CMK (cell line): ENCODE measurements at places on chromosomes 12 and 14.

DNA sequence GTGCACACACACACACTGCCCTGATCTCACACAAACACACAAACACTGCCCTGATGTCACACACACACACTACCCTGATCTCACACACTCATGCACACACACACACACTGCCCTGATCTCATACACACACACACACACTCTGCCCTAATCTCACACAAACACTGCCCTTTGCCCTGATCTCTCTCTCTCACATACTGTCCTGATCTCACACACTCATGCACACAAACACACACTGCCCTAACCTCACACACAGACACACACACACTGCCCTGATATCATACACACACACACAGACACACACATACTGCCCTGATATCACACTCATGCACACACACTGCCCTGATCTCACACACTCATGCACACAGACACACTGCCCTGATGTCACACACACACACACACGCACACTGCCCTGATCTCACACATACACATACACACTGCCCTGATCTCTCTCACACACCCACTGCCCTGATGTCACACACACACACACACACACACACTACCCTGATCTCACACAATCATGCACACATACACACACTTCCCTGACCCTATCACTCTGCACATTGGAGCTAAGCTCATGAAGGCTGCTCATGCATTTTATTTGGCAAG is 97.6 kb upstream of the DIO3 start:
- no peak for DNase-seq

GRCh38 chr12:1204581-1205121 is 213.6 kb downstream of the ERC1 start:
- no peak for DNase-seq

GRCh38 chr12:28497889-28498411 is 307.7 kb downstream of the CCDC91 start:
- no peak for DNase-seq

DNA sequence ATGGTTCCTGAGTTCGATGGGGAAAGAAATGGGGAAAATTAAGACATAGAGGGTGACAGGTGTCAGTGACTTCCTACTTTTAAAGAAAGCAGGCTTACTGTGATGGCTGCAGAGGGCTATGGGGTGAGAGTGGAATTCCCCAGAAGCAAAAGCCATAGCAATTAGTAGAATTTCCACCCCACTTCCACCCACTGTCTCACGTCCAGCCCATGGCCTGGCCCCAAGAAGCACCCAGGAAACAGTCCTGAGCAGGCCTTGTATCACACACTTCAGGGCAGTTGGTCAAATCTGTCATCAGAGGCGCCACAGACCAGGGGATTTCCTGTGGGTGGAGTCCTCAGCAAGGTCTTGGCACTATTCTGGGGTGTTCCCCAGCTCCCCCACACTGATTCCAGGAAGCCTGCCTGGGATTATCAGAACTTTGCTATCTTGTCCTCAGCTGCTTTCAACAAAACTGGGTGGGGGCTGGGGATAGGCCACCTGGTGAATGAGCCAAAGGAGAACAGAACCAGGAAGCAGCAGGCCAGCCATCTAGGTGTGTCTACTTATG is 120.1 kb upstream of the CCND2 start:
- DNase-seq: peak; percentile 71

DNA sequence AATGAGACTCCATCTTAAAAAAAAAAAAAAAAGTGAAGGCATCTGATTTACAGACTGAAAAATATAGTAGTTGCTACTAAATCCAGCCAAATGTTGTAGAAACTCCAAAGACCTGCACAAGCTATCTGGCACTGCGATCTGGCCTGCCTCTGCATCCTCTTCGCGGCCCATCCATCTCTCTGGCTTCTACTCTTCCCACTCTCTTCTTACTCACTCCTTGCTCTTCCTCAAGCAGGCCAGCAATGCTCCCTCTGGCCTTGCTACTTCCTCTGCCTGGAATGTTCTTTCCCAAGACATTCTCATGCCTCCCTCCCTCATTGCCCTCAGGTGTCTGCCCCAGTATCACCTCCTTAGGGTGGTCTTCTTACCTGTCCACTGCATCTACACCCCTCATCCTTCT is 9.7 kb upstream of the CRY1 start:
- DNase-seq: no peak

DNA sequence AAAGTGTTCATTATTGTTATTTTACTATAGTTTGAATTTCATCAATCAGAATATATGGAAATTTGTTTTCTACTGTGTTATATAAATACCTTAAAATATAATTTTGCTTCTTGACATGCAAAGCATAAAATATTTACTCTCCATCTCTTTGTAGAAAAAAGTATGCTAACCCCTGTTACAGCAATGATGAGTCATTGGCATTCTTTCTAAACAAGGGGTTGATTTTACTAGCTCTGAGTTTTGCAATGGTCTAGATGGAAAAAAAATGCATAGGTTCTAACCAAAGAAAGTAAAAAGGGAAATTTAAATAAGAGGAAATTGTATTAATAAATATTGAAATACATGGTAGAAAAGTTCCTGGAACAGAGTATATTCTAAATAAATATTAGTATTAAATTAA is 990.2 kb upstream of the ATXN7L3B start:
- no peak for DNase-seq
